RWPE2 (cell line): ENCODE measurements at places on chromosomes 13 and 19.
A peak's percentile ranks its signal among the peaks of the same experiment; 100 is the strongest.

DNA sequence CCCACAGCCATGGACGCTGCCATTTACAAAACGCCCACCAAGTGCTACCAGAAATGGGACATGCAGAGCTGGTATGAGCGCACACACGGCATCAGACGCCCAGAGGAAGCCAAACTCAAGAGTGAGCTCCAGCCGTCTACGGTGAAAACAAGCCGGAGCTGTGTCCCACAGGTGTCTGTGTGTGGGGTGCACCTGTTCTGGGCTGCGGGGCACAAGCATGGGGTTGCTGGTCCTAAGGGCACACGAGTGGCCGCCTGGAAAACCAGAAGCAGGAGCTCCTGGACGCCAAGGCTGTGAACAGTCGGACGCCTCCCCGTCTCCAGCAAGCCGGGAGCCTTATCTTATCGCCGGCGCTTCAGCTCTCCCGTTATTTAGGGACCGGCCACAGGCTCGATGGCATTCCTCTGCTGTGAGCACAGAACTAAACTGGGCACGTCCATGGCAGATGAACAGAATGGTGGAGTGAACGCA lies 1.3 kb downstream of the ADPRHL1 start:
- H3K4me3 ChIP-seq, result no peak overlapping the region
- H3K27ac ChIP-seq, result no peak overlapping the region
- H3K4me1 ChIP-seq, result no peaks in the 10 kb centered on the region
- H3K27me3 ChIP-seq, result no peaks in the 10 kb centered on the region
- DNase-seq, result peak; percentile 58

GRCh38 chr19:54207983-54208783 lies 7.5 kb downstream of the RPS9 start:
- peaks cover 66% of the 10 kb centered on the region for H3K36me3 ChIP-seq
- H3K27ac ChIP-seq, result peak overlapping the region; percentile 50
- H3K4me1 ChIP-seq, result peaks cover 26% of the 10 kb centered on the region
- H3K4me3 ChIP-seq, result no peak overlapping the region

DNA sequence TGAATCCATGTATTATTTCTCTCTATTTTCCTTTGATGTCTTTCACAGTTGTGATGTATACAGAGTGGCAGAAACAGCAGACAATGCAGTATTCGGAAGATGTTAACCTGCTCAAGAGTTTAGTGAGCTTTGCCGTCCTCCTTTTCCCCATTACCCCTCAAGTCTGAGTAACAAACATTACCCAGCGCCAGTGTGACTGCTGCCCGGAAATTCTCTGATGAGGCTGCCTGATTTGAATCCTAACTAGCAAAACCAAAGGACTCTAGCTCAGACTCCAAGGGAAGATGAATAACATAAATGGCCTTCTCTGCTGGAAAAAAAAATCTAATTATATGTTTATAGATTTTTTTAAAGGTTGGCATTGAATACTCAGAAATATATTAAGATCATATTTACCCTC lies 247.3 kb upstream of the SOX21 start:
- H3K4me1 ChIP-seq, result no peaks in the 10 kb centered on the region
- peaks cover 11% of the 10 kb centered on the region for H3K27me3 ChIP-seq
- DNase-seq, result no peak
- no peak overlapping the region for H3K4me3 ChIP-seq
- H3K36me3 ChIP-seq, result no peaks in the 10 kb centered on the region
- no peak overlapping the region for H3K27ac ChIP-seq

DNA sequence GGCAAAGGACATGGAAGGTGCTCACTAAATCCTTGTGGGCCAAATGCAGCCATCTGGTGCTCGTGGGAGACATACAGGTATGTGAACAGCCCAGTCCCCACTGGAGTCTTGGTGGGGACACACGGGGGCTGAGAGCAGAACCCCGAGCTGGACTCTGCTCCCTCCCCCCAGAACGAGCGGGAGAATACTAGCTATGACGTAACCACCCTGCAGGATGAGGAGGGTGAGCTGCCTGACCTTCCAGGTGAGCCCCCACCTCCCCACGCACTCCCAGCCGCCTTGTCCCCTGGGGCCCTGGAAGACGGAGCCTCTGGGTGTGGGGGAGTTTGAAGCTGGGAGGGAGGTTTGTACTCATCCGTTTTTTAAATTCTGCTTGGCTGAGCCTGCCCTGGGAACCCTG lies 13.5 kb upstream of the EBI3 start:
- no peak overlapping the region for H3K4me3 ChIP-seq
- no peaks in the 10 kb centered on the region for H3K4me1 ChIP-seq
- no peak overlapping the region for H3K27ac ChIP-seq
- H3K36me3 ChIP-seq, result no peaks in the 10 kb centered on the region

DNA sequence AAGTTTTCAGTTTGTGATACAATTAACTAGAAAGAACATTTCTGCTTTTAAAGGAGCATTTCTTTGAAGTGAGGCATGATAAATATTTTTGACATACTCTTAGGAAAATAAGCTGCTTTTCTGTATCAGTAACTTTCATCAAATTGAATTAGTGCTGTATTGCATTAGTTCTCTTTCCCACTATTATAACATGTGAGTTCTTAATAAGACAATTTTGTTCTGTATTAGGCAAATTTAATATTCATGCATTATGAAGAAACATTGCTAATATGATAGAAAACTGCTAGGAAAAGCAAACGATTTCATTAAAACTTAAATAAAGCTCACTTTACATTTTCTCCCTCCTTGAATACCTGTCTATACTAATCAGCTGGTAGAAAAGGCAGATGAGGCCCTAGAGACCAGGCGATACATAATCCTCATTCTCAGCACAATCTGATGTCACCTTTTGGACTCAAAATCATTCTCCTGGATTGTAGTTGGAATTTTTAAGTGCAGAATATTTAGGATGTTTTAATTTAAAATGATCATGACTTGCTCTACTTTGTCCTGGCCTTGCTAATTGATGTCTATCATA lies 1636.8 kb downstream of the PCDH9 start:
- H3K36me3 ChIP-seq, result no peaks in the 10 kb centered on the region
- no peaks in the 10 kb centered on the region for H3K27me3 ChIP-seq
- H3K27ac ChIP-seq, result no peak overlapping the region
- H3K4me1 ChIP-seq, result no peaks in the 10 kb centered on the region
- DNase-seq, result no peak

DNA sequence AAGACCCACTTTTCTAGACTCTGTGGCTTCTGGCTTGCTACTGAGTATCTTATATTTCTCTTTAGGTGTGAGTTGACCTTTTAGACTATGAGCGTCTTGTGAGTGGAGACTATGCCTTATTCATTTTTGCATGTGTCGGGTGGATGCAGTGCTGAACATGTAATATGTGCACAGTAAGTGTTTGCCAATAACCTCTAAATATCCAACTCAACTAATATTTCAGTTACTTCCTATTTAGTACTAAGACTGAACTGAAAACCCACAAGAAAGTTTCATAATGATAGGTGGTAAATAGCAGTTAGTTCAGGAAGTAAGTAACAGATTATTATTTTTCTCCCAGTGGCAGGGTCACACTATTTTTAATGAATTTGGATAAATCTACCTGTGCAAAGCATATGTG lies 269.3 kb downstream of the KCNRG start:
- no peaks in the 10 kb centered on the region for H3K4me1 ChIP-seq
- no peak overlapping the region for H3K4me3 ChIP-seq
- no peaks in the 10 kb centered on the region for H3K27me3 ChIP-seq
- no peak overlapping the region for H3K27ac ChIP-seq
- no peaks in the 10 kb centered on the region for H3K36me3 ChIP-seq

DNA sequence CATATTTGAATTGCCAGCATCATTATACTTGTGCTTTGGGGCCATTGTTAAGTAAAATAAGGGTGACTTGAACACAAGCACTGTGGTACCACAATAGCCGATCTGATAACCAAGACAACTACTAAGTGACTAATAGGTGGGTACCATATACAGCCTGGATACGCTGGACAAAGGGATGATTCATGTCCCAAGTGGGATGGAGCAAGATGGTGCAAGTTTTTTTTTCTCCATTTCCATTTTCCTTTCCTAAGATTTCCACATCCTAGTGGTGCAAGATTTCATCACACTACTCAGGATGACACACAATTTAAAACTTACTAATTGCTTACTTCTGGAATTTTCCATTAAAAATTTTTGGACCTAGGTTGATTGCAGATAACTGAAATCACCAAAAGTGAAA lies 15.1 kb downstream of the BRCA2 start:
- peaks cover 84% of the 10 kb centered on the region for H3K36me3 ChIP-seq
- no peak for DNase-seq
- H3K27me3 ChIP-seq, result no peaks in the 10 kb centered on the region
- H3K27ac ChIP-seq, result no peak overlapping the region
- no peak overlapping the region for H3K4me3 ChIP-seq

GRCh38 chr13:32409561-32410421 lies 18.1 kb downstream of the N4BP2L1 start:
- no peaks in the 10 kb centered on the region for H3K27me3 ChIP-seq
- H3K4me1 ChIP-seq, result no peaks in the 10 kb centered on the region
- H3K36me3 ChIP-seq, result no peaks in the 10 kb centered on the region

- peaks cover 25% of the 10 kb centered on the region for H3K36me3 ChIP-seq
- H3K4me1 ChIP-seq, result no peaks in the 10 kb centered on the region
- no peaks in the 10 kb centered on the region for H3K27me3 ChIP-seq
- H3K27ac ChIP-seq, result no peak overlapping the region
These were observed 8.0 kb downstream of the FGF22 start for GRCh38 chr19:647566-648284.

DNA sequence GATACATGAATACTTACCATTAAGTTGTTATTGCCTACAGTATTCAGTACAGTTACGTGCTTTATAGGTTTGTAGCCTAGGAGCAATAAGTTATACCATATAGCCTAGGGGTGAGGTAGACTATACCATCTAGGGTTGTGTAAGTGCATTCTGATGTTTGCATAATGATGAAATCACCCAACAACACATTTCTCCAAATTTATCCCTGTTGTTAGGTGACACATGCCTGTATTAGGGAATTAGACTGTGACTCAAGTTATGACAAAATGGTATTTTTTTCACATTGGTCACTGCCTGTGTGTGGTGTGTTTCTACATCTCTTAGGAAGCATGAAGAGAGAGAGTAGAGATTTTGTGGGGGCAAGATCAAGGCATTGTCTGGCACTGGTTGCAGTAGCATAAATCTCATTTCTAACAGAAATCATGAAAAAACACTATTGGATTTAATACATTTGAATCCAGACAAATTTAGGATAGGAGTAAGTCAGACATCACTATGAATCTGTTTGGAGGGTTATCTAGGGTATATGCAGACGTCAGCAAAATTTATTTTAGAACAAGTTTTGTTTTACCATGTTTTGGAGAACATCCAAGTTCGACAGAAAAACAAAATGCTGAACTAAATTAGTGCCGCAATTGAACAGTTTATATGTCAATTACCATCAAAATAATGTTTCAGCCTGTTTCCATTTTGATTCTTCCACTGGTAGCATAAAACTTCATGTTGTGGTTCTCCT lies 332.1 kb downstream of the LMO7 start:
- DNase-seq, result no peak
- H3K4me3 ChIP-seq, result no peak overlapping the region
- no peaks in the 10 kb centered on the region for H3K4me1 ChIP-seq

GRCh38 chr13:110907951-110908898 lies 6.6 kb downstream of the ANKRD10 start:
- H3K4me3 ChIP-seq, result no peak overlapping the region
- peak overlapping the region; percentile 89 for H3K27ac ChIP-seq
- peaks cover 73% of the 10 kb centered on the region for H3K36me3 ChIP-seq
- no peaks in the 10 kb centered on the region for H3K27me3 ChIP-seq

GRCh38 chr13:47158593-47158992 lies 261.7 kb upstream of the HTR2A start:
- DNase-seq, result no peak
- H3K4me3 ChIP-seq, result no peak overlapping the region
- H3K4me1 ChIP-seq, result no peaks in the 10 kb centered on the region
- H3K36me3 ChIP-seq, result no peaks in the 10 kb centered on the region
- H3K27ac ChIP-seq, result no peak overlapping the region

DNA sequence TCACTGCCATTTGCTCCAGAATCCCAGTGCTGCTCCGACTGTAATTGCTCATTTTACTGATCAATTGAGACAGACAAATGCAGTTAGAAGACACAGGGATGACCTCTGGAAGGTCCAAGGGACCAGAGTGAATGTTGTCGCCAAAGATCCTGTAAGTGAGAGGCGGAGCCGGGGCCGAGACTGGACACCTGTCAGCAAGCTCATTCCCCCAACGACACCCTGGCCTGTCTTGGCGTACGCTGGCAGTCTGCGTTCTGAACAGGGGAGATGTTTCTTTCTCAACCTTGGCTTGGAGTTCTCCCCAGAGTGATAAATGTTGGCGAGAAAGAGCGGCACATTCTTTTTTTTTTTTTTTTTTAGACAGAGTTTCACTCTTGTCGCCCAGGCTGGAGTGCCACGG lies 24.2 kb downstream of the GADD45B start:
- peaks cover 18% of the 10 kb centered on the region for H3K4me1 ChIP-seq
- no peak overlapping the region for H3K27ac ChIP-seq
- DNase-seq, result no peak
- no peaks in the 10 kb centered on the region for H3K27me3 ChIP-seq
- no peaks in the 10 kb centered on the region for H3K36me3 ChIP-seq

DNA sequence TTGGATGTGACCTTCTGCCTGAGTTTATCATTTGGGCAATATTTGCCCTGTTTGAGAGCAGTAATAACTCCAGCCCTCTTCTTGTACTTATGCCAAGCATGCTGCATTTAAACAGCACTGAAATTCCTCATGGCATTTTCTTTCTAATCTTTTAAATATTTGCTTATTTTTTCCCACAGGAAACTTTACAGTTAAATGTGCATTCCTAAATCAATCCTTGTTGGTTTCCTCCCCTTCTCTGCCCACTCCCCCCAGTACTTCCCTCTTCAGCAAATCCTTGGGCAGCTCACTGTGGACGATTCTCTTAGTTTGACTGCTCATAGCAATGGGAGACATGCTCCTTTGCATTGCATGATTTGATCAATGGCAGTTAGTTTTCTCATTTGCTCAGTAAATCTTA lies 68.7 kb downstream of the RAP2A start:
- H3K4me3 ChIP-seq, result no peak overlapping the region
- H3K36me3 ChIP-seq, result no peaks in the 10 kb centered on the region
- H3K27me3 ChIP-seq, result no peaks in the 10 kb centered on the region
- no peaks in the 10 kb centered on the region for H3K4me1 ChIP-seq

GRCh38 chr13:32902874-32903273 lies 113.3 kb upstream of the KL start:
- DNase-seq, result no peak
- H3K27me3 ChIP-seq, result no peaks in the 10 kb centered on the region
- H3K27ac ChIP-seq, result no peak overlapping the region
- H3K4me1 ChIP-seq, result no peaks in the 10 kb centered on the region

- no peaks in the 10 kb centered on the region for H3K4me1 ChIP-seq
- no peak for DNase-seq
- H3K4me3 ChIP-seq, result no peak overlapping the region
These were observed 108.7 kb downstream of the TEX29 start for GRCh38 chr13:111429064-111429558.
